ENCODE measurements at places on chromosomes 3 and 15. TPM values are rescaled to one million over a fixed set of nuclear protein-coding genes. Genes with fewer than 3 reads are reported as not detected.

DNA sequence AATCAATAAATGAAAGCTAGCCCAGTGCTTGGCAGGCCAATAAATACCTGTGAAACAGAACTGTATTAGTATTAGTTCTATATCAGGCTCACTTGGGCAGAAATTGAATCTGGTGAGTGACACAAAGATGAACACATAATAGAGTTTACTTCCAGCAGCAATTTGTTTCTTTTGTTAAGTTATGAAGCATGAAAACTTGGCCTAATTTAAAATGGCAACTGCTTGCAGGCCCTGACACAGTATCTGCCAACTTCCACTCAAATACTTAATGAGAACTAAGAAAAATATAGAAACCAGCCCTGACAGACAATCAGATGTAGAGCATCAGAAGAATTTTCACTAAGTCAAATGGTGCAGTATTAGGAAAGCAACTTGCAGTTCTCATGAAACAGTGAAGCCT, 37.6 kb upstream of the LRIG1 start:
- DNase-seq = no peak

DNA sequence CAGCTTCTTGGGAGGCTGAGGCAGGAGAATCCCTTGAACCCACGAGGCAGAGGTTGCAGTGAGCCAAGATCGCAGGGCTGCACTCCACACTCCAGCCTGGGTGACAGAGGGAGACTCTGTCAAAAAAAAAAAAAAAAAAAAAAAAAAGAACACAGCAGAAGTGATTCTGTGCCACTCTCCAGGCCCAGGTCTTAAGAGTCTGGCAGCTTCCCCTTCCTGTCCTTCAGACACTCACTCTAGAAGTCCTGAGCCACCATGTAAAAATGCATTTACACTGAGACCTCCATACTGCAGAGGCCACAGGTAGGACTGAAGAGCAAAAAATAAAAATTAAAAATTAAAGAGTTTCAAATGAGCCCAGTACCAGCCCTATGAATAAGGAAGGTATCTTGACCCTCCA, 11.8 kb upstream of the CDV3 start:
- no peak for DNase-seq

DNA sequence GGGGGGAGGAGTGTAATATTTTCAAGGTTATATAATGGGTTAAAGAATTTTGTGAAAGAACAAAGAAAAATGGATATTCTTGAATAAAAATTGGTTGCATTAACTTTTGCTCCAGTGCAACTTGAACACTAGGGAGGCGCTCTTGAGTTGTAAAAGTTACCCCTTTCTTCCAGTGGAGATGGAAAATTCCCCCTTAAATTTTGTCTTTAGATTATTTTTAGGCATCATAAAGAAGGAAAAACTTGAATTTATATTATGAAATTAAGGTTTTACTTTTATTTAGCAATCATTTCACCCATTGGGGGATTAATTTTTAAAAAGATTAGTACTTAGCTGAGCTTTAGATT, 550 bp upstream of the CHD2 start:
- DNase-seq = no peak

GRCh38 chr15:77580996-77581682, 51.6 kb downstream of the LINGO1 start:
- DNase-seq = no peak

GRCh38 chr3:6182909-6183308, 678.0 kb upstream of the GRM7 start:
- no peak for DNase-seq

- DNase-seq = no peak
Observed at GRCh38 chr3:4581124-4581424, 87.9 kb downstream of the ITPR1 start.

BFSP2 gene
- polyA plus RNA-seq = not detected

DNA sequence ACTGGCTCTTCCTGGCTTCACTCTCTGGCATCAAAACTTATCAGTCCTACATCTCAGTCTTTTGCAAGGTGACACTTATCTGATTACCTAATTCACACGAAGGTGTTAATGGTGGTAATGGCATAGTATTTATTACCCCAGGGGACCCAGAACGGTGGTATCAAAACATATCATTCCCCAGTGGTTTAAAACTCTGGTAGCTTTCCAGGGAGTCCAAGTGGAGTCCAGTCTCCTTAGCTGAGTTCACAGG, 41.3 kb downstream of the SMAD3 start:
- no peak for DNase-seq

DNA sequence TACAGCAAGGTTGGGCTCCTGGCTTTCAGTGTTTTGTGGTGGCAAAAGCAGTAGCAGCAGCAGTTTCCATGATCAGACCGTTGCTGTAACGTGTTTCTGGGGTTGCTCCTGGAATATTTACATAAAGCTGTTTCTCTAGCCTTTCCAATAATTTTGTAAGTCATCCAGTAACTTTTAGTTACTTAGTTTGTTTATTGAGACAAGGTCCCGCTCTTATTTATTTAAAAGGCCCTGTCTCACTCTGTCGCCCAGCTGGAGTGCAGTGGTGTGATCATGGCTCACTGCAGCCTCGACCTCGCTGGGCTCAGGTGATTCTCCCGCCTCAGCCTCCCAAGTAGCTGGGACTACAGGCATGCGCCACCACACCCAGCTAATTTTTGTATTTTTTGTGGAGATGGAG, 8.8 kb upstream of the MYO5A start:
- no peak for DNase-seq

- no peak for DNase-seq
Observed at GRCh38 chr3:27228805-27229204, 140.4 kb downstream of the NEK10 start.

DNA sequence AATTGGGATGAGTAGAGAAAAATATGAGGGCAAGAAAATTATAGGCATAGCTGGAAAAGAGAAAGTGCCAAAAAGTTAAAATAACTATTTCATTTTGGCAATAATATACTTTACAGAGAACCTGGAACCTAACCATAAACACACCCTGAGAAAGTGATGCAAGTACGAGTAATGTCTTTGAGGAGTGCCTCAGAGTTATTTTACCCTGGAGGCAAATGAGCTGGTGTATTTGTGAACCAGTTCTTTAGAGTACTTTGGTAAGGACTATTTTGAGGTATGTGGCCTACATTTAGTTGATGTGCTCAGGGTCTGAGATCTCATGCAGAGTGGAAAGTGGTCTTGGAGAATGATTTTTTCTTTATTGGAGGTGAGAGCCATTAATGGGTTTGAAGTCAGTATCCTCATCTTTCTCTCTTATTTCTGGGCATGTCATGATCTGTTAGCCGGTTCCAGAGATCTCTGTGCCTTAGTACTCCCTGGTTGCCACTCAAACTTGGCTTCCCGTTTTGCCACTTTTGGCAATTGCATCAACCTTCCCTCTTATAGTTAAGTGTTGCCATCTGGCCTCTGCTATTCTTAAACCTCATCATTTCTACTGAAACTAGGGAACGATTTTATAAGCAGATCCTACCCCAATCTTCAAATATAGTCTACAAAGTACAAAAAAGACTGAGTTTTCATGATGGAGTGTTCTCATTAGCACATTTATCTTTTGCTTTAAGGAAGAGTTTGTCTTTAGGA, 145.7 kb downstream of the EPHA6 start:
- no peak for DNase-seq

GRCh38 chr15:75924576-75924975, 20.9 kb downstream of the FBXO22 start:
- DNase-seq = no peak

CYP8B1 gene
- 0.10 TPM for polyA plus RNA-seq

DNA sequence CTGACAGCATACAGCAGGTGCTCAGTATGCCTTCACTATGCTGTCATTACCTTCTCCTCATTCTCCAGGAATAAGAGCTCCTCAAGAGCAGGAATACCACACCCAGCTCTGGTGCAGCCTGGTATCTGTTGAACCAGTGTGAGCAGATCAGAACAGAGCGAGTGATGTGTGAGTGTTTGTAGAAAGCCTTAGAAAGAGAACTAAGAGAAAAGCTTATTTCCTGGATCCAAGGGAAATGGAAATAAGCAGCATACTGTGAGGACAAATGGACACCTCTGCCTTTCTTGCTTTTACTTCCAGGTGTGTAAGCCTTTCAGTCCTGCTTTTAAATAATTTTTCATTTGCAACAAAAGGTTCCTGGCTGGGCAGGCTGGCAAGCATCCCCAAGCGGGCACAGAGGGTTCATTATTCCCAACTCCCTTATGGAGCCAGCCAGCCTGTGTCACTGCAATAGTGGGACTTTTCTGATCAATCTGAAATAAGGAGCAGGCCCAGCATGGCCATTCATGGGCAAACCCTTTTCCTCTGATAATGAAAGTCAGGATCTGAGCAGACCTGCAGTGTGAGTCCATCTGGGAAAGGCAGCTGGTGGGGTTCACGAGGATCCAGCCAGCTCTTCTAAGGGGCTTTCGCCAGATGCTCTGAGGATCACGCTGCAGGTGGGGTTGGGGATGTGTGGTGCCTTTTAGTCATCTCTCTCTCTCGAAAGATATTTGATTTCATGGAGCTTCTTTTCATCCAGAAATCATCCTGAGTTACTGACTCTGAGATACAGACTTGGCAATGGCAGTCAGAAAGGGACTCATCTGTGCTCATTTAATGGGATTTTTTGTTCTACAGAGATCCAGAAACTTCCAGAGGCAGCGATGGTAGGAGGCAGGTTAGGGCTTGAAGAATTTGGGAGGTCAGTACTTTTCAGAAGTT, 594.9 kb upstream of the CFAP20DC start:
- DNase-seq = no peak

HRG gene
- polyA plus RNA-seq = 0.46 TPM

CCDC191 gene
- polyA plus RNA-seq = 3.1 TPM

- DNase-seq = no peak
Observed at GRCh38 chr3:45950686-45951600, 7.7 kb downstream of the CXCR6 start.

GRCh38 chr15:65361708-65362459, 15.9 kb downstream of the IGDCC3 start:
- DNase-seq = no peak

SENP2 gene
- polyA plus RNA-seq = 21.9 TPM

SERPINI2 gene
- polyA plus RNA-seq = 0.08 TPM

GRCh38 chr3:114469070-114469469, 175.2 kb downstream of the TIGIT start:
- no peak for DNase-seq

DNA sequence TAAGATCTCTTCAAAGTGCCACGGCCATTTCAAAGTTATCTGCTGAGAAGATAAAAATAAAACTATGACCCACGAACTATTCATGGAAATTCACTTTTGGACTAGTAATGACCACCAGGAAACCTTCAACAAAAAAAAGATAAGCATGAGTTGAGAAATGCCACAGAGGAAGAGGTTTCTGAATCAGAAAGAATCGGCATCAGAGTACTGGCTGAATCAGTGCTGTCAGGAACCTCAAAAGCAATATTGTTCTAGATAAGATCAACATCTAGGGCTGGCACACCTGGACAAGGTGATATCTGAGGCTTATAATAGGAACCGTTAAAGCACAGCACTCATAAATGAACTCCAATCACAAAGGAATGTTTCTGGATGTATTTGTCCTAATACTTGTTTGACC, 72.7 kb downstream of the PEAK1 start:
- no peak for DNase-seq

CCR8 gene
- not detected for polyA plus RNA-seq

DNA sequence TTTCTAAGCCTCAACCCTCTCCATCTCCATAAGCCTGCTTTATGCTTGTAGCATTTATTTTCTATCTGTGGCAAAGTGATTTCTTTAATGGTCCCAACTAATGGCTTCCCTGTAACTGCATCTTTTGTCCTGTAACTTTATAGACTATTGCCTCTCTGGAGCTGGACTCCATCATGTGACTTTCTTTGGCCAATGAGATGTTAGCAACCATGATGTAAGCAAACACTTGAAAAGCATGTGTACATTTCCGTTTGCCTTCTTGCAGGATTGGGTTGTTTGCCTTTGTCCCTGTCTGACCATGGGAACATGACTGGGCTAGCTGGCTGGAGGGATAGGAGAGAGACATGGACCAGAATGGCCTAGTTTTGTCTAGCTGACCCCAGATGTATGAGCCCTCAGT, 106.0 kb upstream of the LRIG1 start:
- DNase-seq = no peak

GRCh38 chr3:157070678-157070999, 89.3 kb downstream of the CCNL1 start:
- no peak for DNase-seq

GRCh38 chr3:30751610-30752299, 142.7 kb downstream of the GADL1 start:
- no peak for DNase-seq

FRMD4B gene
- polyA plus RNA-seq = 5.9 TPM

GRCh38 chr15:66841953-66842681, 140.1 kb downstream of the SMAD6 start:
- peak; percentile 67 for DNase-seq

DNA sequence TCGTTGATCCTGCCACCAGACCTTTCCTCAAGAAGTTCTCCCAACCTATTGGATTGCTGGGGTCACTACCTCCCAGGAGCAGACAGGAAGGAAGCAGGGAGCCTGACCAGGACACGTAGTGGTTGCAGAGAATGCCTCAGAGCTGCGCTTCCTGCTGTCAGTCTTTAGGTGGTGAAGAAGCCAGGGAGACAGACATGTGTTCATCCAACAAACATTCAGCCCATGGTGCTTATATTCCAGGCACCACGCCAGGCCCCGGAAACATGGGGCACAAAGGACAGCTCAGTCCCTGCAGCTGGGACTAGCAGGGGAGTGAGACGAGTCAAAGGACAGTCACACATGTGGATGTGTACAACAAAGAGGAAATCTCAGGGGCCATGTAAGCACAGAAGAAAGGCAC, 26.0 kb upstream of the CORO2B start:
- no peak for DNase-seq

- no peak for DNase-seq
Observed at GRCh38 chr3:122395582-122395981, 11.6 kb downstream of the FAM162A start.

DLEC1 gene
- 0.29 TPM for polyA plus RNA-seq

KLHL40 gene
- polyA plus RNA-seq = 0.06 TPM

DOCK3 gene
- polyA plus RNA-seq = 0.66 TPM
